ENCODE measurements at places on chromosomes 3 and 15.
A peak's percentile ranks its signal among the peaks of the same experiment; 100 is the strongest.

DNA sequence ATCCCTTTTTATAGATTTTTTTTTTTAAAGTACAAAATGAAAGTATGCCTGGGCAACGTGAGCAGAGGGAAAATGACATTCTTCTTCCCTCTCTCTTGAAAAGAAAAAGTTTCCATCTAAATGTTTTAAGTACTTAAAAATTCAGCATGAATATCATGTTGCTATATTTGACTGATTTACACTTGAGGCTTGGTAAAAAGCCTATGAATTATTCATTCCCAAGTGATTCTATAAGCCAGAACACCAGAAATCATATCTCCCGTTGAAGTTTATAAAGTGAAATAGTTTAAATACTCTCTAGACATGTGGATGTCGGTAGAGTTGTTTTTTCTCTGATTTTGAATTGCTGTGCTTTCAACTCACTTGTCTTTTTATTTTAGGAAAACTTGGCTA is 276.2 kb upstream of the RARB start:
- no peak for DNase-seq

DNA sequence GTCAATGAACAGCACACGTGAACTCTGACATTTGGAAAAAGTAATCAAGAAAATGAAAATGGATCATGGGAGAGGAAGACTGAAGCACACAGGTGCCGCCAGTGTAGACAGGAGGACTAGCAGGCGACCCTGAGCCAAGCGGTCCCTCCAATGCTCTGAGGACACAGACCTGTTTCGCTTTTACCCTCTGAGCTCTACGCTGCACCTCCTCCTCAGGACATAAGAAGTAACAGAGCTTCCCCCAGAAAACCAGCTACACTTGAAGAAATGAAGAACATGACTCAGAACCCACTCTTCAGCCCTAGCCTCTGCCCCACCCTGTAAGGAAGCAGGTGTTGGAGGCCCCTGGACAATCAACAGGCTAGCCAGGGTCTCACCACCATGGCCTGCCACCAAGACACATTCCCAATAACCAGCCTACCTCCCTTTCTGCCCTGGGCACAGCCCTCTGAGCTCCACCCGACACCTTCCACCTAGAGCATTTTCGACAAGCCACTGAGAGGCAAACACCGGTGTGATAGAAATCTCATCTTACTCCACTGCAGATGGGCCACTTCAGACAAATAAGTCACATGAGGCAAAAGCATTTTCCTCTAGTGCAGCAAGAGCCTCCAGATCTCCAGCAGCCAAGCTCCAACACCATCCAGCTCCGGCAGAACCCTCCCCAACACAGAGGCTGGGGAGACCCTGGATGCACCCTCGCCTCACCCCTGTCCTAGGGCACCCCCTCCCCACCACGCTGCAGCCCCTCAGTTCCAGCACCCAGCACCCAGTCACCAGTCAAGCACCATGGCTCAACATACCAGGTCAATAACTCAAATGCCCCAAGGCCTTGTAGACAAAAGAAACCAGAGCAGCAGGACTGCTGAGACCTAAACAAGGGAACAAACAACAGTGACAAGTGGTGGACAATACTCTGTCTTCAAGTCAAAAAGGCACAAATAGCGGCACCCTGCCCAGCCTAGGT is 11.4 kb downstream of the FAM174B start:
- DNase-seq, result no peak

DNA sequence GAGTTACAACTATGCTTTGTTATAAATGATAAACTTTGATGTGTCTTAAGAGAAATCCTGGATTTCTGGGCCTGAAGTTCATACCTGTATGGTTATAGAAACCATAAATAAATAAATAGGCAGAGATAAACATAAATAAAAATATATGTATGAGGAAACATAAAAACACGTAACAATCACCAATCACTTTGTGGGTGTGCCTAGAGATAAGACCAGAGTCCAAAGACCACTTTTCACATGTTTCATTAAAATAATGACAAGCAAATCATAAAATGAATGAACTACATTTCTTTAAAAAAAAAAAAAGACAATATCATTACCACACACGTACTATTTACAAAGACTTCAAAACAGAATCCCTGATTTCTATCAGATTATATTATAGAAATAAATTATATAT is 14.1 kb downstream of the PIK3R4 start:
- DNase-seq, result no peak

DNA sequence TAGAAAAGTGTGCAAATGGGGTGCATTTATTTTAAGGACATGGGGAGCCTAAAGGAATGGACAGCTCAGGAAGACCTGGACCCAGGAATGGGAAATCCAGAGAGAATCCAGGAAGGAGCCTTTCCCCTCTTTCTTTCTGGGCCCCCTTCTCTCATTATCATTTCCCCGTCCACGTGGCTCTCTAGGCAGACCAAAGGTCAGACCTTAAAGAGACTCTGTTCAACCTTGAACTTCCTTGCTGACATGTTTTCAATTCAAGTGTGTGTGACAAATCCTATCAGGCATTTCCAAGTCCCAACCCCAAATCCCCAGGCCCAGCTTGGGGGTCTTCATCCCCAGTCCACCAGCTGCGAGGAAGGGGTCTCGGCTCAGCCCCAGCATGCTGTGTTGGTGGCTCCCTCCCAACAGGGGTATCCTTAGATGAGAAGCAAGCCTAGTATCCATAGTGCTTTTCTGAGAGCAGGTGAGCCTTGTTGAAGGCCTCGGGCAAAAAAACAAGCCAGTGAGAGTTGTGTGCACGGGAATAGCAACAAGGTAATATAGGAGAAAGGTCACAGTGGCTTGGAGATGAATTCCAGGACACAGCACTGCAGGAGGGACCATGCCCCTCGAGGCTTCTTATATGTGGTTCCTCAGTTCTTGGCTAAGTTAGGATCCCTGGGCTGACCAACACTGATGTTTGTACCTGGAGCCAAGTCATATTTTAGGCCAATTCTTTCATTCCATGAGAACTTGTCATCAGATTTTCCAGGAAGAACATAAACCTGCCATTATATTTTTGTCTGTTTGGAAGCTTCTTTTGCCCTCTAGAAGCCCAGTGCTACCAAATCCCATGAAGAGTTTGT is 130.0 kb downstream of the ASB7 start:
- no peak for DNase-seq

- no peak for DNase-seq
Observed at GRCh38 chr3:9721015-9721699, 10.4 kb upstream of the BRPF1 start.

- peak; percentile 69 for DNase-seq
Observed at GRCh38 chr15:69311319-69311721, 12.6 kb downstream of the PAQR5 start.

All from hepatic stellate cell (primary cell).